Fibroblast of gingiva (primary cell): ENCODE measurements at places on chromosomes 4 and X.

DNA sequence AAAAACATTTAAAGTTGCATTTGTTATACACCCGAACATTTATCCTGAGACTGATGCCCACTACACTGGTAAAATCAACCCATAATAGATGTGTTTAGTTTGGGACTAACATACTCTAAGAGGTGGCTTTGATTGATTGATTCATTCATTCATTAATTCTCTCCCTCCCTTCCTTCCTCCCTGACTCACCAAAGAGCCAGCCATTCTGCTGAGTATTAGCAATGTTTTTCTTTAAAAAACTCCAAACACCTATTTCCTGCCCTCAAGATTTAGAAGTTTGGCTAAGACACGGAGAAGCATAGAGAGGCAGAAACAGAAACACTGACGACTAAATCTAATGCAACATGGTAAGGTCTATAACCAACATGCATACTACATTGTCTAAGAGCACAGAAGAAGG, 88.9 kb downstream of the RASL11B start:
- DNase-seq, result no peak

DNA sequence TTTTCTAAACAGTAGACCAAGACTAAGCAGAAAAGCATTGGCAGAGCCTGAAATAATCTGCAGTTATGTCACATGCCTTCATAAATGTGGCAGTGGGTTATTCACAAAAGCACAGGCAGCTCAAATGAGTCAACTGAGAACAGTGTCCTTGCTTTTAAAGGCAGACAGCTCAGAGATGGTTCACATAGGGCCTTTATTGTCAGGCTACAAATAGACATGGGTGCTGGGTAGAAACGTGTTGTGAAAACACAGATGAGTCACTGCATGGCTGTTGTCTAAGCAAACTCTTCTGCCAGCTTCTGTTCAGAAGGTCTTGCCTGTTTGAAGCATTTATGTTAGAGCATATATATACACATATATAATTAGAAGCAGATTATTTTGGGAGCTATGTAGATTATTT, 118.0 kb downstream of the SLC4A4 start:
- DNase-seq, result peak; percentile 3

- no peak for DNase-seq
Observed at GRCh38 chrX:108875548-108875947, 139.2 kb upstream of the IRS4 start.

DNA sequence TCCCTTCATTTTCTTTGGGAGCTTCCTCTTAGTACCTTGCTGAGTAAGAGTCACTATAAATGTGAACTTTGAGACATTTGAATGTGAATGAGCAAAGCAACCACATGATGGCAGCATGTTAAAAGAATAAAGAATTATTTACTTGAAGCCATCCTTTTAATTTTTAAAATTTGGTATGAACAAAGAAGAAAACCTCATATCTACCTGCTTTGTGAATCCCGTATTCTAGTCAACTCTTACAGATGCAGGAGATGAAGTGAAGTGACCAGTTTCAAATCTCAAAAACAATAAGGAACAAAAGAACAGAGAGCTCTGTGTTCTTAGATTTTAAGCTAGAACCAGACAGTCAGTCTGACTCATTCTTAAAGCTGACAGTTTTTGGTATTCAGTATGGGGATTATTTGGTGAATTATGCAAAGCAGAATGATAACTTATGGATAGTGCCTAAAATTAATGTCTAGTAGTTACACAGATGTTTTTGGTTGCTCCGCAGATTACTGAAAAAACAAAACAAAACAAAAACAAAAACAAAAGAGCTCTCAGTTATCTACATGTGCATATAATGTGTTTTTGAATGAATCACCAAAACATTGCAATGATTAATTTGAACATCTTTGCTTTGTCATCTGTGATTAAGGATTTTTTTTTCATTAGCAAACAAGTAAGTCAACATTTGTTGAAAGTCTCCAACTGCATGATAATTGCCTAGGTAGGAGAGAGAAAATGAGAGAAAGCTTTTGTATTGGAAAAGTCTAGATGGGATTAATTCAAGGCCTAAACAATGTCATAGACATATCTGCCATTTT, 48.2 kb upstream of the H2AZ1 start:
- peak; percentile 18 for DNase-seq

DNA sequence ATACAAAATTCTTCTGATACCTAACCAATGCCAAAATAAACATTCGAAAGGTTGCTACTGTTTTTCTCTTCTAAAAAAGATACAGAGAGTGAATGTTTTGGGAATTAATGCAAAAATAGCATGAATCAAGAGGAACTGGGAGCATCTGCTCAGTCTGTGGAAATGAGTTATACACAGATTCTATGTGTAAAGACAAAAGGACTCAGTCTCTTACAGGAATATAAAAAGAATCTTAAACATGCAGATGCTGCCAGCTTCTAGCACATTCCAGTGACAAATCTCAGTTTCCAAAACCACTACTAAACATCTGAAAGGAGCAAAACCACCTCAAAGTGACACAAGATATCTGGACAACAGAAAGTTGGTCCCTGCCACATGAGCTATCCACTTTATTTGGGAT, 55.0 kb downstream of the PAPSS1 start:
- DNase-seq, result peak; percentile 16

- DNase-seq, result peak; percentile 85
Observed at GRCh38 chr4:15333692-15334633, 93.9 kb upstream of the C1QTNF7 start.

DNA sequence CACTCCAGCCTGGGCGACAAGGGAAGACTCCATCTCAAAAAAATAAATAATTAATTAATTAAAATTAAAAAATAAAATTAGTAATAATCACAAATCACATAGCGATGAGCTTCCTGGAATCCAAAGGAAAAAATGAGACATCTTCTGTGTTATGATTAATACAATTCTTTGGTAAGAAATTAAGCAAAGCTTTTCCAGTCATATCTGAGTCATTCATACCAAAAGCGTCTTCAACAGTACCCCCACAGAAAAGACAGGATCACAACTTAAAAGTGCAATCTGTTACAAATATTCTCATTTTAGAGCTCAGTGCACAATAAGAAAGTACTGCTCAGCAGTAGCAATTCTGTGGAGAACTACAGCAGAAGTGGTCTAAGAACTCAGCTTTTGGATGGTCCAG, 168.5 kb upstream of the MXRA5 start:
- peak; percentile 76 for DNase-seq

DNA sequence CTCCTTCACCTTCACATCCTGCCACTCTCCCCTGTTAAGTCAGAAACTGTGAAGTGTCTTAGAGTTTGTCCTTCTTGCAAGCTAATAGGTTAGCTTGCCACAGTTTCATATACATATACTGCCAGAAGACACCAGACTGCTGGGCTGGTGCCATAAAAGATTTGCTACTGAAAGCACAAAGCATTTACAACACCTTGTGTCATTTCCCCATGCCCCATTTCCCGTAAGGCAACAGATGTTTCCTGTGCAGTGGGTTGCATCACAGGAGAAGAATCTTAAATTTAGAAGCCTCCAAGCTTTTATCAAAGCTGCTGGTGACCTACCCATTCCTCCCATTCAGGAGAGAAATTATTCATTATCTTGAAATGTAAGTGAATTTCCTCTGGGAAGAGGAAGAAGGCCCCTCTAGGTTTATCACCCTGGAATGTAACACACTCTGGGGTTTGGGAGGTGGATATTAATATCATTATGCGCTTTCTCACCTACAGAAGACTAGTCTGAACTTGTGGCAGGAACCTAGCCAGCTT, 34.5 kb upstream of the RAB33B start:
- DNase-seq, result peak; percentile 53

- no peak for DNase-seq
Observed at GRCh38 chrX:37809970-37810369, 30.1 kb downstream of the CYBB start.

DNA sequence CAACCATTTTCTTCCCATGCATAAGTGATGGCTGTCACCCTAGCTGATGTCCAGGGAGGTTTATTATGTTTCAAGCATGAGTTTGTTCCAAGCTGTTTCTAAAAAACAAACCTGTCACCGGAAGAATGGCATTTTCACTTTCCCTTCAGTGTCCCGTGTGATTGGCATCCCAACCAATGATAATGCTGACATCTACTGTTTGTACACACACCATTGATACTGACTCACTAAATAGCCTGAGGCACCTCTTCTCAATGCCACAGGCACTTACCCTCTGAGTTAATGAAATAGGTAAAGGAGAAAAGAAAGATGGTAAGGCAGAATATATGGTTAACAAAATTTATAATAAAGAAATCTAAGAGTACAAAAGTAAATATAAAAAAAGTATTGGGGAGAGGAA, 23.1 kb upstream of the VCX2 start:
- no peak for DNase-seq

- no peak for DNase-seq
Observed at GRCh38 chrX:101682723-101683122, 23.1 kb upstream of the ARMCX2 start.

- no peak for DNase-seq
Observed at GRCh38 chrX:25178555-25178954, 162.8 kb upstream of the ARX start.

DNA sequence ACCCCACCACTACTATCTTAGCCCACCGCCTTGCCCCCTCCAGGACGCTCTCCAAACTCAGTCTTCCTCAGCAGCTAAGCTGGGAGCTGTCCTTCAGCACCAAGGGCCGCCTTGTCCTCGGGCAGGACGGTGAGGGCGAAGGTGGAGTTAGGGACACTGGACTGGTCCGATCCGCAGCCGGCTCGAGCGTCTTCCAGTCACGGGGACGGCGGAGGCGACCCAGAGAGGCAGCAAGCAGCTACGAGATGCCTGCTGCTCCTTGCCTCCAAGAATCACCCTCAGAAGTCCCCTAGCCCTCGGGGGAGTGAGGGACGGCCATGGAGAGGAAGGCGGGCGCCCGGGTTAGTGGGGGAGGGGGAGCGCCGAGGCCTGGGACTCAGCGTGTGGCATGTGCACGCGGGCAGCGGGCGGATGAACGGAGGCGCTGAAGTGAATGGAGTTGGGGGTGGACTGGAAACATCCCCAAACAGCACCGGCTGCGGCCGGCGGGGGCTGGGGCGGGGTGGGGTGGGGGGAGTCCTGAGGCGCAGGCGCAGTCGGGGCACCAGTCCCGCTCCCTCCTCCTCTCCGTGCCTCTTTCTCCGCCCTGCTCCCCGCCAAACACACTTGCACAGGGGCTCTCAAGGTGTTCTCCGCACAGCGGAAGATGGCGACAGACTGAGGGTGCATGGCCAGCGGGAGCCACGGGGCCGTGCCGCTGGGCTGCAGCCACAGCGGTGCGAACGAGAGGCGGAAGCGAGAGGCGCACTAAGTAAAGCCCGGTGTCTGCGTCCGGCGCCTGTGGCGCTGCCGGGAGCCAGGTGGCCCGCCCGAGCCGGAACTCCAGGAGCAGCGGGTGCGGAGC, at the start of gene NALF2:
Gene NALF2 (plus strand): TSS at position 545 of the 844 bp plus-strand sequence. CDS start 957 bp downstream, outside the sequence.
- no peak for DNase-seq

DNA sequence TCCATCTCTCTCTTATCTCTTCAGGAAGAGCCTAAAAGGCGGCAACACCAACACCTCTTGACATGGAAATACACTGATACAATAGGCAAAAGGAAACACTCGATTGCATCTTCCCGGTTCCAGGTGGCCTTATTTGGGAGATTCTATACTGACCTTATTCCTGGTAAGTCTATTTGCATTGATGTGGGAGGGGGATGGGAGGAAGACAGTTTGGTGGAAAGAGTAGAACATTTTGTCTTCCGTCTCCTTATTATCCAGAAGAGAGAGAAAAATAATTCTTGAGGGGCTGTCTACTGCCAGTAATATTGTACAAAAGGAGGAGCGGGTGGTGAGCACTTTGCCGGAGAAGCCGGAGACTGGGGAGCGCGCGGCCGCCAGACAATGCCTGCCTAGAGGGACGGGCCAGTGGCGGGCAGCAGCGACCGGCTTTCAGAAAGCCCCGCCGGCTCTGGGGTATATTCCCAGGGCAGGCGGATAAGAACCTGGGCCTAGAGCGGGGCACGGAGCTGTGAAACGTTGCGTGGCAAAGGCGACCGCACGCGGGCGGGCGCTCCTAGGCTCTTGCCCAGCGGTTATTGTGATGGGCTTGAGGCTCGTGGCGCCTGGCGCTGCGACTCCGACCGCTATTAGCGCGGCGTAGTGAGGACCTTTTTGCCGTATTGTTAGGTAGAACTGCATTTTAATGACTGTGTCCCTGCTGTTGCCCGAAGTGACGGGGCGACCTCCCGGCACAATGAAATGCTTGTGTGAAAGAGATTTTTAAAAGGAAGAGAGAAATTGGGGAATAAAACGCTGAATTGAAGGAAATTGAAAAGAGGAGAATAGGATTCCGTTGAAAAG, 518 bp downstream of the PRDM8 start:
- DNase-seq, result peak; percentile 10
